ENCODE measurements at places on chromosomes 4 and X.

DNA sequence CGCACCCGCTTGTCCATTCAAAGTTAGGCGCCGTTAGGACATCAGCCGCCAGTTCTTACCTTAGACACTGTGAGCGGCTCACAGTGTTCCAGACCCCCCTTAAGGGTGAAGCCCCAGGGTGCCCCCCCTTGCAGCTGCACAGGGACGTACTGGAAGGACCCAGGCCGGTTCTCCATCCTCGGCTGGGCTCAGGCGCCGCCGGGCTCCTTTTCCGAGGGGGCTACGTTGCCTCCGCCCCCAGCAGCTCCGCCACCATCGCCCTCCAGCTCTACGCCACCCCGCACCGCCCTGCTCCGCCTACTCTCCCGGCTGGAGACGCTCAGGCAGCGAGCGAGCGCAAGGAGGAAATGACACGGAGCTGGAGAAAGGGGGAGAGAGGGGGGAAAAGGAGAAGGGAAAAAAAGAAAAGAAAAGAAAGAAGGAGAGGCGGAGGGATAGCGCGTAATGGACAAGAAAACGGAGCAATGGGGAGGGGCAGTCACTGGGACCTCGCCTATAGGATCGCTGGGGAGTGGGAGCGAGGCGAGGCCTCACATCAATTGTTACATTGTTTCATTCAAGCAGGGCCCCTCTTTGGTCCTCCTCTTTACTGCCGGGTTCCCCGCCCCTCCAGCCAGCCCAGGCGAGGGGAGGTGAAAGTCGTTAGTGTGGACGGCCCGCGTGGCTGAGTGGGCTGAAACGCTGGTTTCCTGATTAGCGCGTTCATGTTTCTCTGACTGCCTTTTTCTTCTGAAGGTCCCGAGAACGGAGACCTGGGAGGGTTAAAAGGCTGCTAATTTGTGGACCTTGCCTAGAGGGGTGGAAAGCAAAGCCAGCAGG, at the start of gene SHROOM4:
SHROOM4 (minus strand) TSS at position 352 of the 819 bp plus-strand sequence; CDS start at position 176, 176 bp downstream.
- H3K36me3 ChIP-seq: no peaks in the 10 kb centered on the region
- no peak within 1 kb of the TSS for H3K27ac ChIP-seq
- H3K4me1 ChIP-seq: no peaks in the 10 kb centered on the region
- H3K4me3 ChIP-seq: no peak within 1 kb of the TSS
- DNase-seq: no peak

DNA sequence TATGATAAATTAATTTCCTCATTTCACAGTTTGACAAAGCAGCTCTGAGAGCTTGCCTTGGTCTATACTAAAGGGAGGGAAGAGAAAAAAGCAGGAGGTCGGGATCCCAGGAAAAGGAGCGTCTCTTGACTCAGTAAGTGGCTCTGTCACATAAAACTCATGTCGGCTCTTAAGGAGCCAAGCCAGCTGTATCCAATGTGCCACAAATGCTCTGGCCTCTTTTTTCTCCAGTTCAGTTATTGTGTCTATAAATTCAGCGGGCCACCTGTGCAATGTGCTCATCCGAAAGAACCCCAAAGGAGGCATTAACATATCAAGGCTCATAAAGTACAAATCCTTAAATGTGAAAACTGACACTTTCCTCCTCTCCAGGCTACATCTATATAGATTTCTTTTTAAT, 337.7 kb upstream of the FAM241A start:
- DNase-seq: no peak
- no peaks in the 10 kb centered on the region for H3K4me1 ChIP-seq
- no peak overlapping the region for H3K4me3 ChIP-seq

- peaks cover 14% of the 10 kb centered on the region for H3K36me3 ChIP-seq
- peak overlapping the region; percentile 92 for H3K27ac ChIP-seq
- H3K27me3 ChIP-seq: no peaks in the 10 kb centered on the region
- peaks cover 44% of the 10 kb centered on the region for H3K4me1 ChIP-seq
These were observed 733 bp downstream of the FRYL start for GRCh38 chr4:48779095-48779997.

DNA sequence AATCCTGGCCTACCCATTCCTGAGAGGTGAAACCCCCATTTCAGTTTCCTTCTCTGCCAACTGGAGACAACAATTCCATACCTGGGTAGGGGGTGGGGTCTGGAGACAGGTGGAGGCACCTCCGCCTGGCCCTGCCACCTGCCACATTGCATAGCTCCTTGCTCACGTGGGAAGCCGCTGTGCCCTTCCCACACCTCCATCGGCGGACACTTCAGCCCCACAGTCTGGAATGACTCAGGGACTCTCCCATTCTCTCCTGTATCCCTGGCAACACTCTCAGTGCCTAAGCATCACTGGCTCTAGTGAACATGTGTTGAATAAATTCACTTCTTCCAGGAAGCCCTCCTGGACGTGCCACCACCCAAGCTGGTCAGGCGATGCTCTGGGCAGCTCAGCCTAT, 21.7 kb downstream of the PPP2R2C start:
- H3K27ac ChIP-seq: no peak overlapping the region
- no peaks in the 10 kb centered on the region for H3K36me3 ChIP-seq
- no peak overlapping the region for H3K4me3 ChIP-seq
- no peaks in the 10 kb centered on the region for H3K4me1 ChIP-seq
- no peak for DNase-seq
- peaks cover 87% of the 10 kb centered on the region for H3K27me3 ChIP-seq

- no peaks in the 10 kb centered on the region for H3K27me3 ChIP-seq
- peak overlapping the region; percentile 34 for H3K4me3 ChIP-seq
- DNase-seq: no peak
- H3K4me1 ChIP-seq: peaks cover 8% of the 10 kb centered on the region
- peak overlapping the region; percentile 36 for H3K27ac ChIP-seq
- H3K36me3 ChIP-seq: no peaks in the 10 kb centered on the region
These were observed 3.4 kb upstream of the PNMA5 start for GRCh38 chrX:152997337-152997736.

GRCh38 chrX:87067795-87068369, 449.7 kb upstream of the KLHL4 start:
- no peaks in the 10 kb centered on the region for H3K27me3 ChIP-seq
- DNase-seq: no peak
- no peak overlapping the region for H3K4me3 ChIP-seq

- no peak for DNase-seq
- no peaks in the 10 kb centered on the region for H3K36me3 ChIP-seq
- H3K27me3 ChIP-seq: no peaks in the 10 kb centered on the region
- H3K4me1 ChIP-seq: no peaks in the 10 kb centered on the region
- H3K27ac ChIP-seq: no peak overlapping the region
These were observed 52.9 kb upstream of the TRPC5OS start for GRCh38 chrX:111823128-111823527.
